Activated CD4-positive, alpha-beta T cell treated with anti-CD3 and anti-CD28 coated beads for 36 hours (primary cell): ENCODE measurements at places on chromosomes 1 and 21. TPM values are rescaled to one million over a fixed set of nuclear protein-coding genes. Genes with fewer than 3 reads are reported as not detected.

The CLCA1 gene
- total RNA-seq = not detected

DNA sequence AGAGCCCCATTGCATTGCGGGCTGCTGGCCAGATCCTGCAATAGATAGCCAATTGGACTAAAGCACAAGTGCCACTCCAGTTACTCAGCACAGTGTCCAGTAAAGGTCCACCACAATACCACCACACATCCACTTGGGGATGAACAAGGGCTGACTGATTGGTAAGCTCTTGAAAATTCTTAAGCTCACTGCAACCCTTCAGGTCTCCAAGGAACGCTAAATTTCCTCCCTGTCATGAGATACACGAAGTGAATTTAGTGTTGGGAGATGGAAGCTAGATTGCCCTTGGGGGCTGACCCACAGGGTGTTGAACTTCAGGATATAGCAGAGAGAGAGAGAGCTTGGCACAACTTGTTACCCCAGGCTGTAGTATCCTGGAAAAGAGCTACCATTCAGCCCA, 9.8 kb upstream of the AADACL3 start:
- DNase-seq = no peak

DNA sequence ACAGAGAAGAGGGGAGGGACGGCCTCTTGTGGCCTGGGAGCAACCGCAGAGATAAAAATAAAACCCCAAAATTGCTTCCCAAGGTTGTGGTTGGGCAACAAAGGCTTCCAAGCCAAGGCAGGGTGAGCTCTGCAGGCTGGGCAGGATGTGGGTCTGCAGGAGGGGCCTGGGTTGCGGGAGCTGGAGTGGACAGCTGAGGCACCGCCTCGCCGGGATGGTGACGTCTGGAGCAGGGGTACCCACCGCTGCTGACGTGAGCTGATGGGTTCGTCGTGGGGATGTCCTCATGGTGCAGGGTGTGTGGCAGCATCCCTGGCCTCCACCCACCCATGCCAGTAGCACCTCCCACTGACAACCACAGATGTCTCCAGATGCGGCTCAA, 3.7 kb downstream of the AURKAIP1 start:
- DNase-seq = peak; percentile 54

DNA sequence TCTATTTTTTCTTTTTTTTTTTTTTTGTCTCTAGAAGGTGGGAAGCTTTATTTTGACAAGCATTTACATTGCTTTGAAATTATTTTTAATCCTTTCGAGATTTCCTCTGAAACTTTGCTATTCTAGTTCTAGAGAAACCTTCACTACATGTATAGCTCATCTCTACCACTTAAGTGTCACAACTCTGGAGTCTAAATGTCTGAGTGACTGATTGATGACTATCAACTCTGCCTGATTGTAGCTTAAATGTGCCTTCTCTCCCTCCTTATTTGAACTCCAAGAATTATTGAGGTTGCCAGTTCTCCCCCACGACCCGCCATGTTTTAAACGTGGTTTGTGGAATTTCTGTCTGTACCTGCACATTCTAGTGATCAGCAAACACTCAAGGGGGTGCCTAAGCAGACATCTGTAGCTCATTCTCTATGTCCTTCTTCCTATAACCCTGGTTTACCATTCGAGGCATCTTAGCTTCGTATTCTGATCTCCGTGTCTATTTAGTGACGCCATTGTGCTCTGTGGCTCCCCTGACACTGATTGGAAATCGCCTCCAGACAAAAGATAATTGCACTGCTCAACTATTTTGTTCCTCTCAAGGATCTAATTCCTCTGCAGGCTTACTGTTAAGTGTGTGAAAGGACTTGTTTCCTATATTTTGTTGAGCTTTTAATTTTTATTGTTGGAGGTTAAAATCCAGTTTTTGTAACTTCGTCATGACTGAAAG, 1570.6 kb downstream of the BRINP3 start:
- no peak for DNase-seq

DNA sequence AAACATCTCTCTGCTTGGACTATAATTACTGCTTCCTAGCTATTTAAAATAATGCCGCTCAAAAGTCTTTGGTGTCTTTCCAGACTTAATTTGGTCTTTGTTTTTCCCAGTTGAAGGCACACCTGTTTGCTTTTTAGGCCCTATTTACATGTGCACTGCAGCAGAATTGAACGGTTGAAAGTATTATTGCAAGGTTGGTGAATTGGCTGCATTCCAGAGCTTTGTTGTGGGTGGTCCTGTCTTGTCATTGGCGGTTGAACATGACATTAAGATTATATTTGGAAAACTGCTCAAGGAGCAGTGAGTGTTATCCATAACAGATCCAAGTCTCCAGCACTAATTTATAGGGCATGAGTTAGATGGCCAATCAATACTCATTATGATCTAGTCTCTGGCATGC, 656.3 kb downstream of the PTPRC start:
- DNase-seq = no peak

The SPOCD1 gene
- 0.79 TPM for total RNA-seq

The ZNF593OS gene
- not detected for total RNA-seq

The TMEM35B gene
- 19.0 TPM for total RNA-seq

GRCh38 chr1:65319754-65320153, 10.4 kb downstream of the DNAJC6 start:
- DNase-seq = no peak

DNA sequence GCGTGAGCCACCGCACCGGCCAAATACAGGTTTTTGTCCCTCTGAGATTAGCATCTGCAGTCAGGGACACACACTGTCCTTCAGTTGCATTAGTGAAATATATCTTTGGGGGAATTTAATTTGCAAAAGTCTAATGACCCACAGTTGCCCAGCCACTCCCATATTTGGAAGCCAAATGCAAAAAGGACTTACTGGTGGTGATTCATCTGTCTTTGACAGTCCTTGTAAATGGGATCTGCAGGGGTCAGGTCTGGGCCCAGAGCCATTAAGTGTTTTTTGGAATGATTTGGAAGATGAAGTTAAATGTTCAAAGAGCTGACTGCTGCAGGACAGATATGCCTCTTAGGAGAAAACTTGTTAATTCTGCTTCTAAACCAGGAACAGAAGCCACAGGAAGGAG, 44.6 kb upstream of the DNASE2B start:
- no peak for DNase-seq

DNA sequence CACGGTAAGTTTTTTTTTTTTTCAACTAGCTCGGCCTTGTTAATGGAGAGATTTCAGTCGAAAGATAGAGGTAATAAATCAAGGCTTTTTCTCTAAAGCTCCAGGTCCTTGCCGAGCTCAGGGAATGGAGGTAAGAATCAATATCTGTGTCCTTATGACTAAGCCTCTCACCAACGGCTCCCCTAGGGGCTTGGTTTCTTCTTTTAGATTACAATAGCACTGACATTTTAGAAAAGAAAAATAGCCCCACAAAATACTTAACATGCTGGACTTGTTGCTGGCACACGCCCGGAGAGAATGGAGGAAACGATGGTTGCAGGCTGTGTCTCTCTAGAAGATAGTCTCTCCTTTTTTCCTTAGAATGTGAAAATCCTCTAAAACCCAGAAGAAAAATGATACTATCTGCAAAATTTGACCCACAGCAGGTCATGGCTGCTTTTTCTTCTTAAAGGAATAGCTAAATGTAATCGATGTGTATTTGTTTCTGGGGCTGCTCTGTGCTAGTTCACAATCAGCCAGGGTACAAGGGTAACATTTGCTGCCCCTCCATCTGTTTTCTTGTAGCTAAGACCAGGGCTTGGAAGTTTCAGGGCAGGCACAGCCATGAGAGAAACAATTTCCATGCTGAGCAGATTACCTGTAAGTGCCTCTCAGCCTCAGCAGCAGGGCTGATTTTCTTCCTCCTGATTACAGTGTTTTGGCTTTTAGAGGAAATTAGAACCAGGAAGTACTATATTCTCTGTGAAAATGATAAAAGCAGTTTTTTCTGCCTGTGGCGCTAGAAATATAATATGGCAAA, 86.2 kb upstream of the GNG12 start:
- no peak for DNase-seq

The CRABP2 gene
- total RNA-seq = 0.88 TPM

- DNase-seq = no peak
Measured at GRCh38 chr1:236144033-236144432, 1.7 kb downstream of the GPR137B start.

The G0S2 gene
- 21.9 TPM for total RNA-seq

DNA sequence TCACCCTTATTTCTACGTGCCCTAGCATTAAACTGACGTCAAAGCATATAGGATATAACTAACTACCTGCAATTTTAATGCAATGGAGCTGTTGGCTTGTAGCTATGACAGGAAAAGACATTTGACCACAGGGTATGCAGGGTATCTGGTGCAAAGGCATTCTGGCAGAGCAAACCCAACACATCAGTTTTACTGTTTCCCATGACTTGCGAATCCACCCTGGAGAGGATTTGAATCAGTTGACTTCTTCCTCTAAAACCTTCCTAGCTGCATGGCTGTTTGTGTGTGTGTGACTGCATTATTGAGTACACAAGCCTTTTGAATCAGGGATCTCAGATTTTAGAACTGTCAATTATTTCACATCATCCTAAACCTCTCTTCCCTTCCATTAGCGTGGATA, 41.7 kb upstream of the SYT14 start:
- no peak for DNase-seq

GRCh38 chr1:115655306-115655663, 13.5 kb downstream of the VANGL1 start:
- no peak for DNase-seq

GRCh38 chr1:40020447-40021085, 20.0 kb upstream of the CAP1 start:
- DNase-seq = no peak
